ENCODE measurements at places on chromosomes 6 and 20.

DNA sequence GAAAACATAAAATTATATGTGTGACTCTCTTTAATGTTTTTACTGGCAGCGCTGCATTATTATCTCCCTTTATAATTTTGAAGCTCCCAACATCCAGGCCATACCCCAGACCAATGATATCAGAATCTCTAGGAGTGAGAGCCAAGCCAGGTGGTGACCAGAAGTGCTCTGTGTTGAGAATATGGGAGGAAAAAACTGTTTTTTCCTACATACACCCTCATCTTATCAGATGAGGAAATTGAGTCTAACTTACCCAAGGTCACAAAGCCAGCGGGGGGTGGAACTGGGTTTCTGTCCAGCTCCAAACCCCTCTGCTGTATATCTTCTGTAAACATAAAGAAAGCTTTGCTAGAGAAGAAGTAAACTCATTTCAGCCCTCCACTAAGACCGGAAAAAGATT, 42.5 kb downstream of the LY86 start:
- DNase-seq, result no peak

DNA sequence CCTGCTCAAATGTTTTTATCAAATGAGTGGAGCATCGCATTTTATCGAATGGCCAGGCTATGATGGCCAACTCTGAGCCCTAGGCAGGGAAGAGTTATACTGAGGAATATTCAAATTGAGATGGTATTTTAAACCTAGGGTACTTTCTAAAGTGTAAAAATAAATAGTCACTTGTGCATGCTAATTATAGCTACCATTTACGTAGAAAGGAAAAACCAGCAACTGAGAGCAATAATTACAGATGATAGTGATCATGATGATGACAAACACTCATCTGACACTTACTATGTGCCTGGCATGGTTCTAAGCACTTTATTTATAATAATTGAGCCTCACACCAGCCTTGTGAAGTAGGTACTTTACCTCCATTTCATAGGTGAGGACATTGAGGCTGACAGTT, 455.7 kb downstream of the CD83 start:
- no peak for DNase-seq

DNA sequence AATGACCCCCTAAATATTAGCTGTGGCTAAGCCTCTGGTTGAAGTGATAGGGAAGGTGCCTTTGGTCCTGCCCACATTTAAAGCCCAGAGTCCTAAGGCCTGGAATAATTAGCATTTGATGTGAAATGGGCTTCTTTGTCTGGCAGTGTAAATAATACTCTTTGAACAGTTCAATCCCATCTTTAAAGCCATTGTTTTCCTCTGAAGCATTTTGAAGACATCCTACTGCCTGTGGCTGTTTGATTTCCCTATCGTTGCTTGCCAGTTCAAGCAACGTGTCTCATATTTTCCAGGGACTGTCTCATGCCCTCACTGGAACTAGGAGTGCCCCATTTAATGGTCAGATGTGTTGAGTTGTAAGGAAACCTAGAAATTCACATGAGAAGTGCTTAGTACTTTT, 89.3 kb upstream of the BTN3A2 start:
- no peak for DNase-seq

DNA sequence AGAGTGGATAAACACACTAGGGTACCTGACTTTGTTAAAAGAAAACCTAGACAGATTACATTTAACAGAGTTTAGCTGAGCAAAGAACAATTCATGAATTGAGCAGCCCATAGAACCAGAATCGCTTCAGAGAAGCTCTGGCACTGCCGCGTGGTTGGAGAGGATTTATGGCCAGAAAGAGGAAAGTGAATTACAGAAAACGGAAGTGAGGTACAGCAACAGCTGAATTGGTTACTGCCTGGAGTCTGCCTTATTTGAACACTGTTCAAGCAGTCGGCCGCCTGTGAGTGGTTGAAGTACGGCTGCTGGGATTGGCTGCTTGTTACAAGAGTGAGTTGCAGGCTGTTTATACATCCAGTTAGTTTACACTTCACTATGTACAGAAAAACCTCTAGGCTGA, 253.8 kb upstream of the CDYL start:
- no peak for DNase-seq

DNA sequence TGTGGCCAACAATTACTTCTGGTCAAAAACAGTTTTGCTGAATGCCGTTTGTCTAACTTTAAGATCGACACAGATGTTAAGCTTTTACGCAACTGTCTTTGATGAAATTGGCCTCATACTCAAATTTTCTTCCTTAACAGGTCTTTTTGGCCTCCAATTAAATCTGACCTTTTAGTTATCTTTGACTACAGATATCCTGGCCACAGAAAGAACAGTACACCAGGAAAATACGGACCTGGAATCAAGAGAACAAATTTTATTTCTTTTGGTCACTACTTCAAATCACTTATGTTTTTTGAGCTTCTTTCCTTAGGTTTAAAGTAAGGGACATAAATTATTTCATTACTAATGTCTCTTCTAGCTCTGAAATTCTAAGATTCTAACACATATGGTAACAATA, 49.8 kb downstream of the IBTK start:
- DNase-seq, result no peak

DNA sequence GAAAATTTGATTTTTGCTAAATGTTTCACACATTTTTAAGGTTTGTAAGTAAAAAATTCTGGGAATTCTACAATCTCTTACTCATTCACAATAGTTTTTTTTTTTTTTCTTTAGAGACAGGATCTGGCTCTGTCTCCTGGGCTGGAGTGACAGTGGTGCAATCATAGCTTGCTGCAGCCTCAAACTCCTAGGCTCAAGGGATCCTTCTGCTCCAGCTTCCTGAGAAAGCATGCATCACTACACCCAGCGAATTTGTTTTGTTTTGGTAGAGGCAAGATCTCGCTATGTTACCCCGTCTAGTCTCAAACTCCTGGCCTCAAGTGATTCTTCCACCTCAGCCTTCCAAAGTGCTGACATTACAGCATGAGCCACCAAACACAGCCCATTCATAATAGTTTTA, 232.8 kb downstream of the GJA1 start:
- no peak for DNase-seq

- DNase-seq, result no peak
Measured at GRCh38 chr6:20092071-20092566, 120.2 kb downstream of the MBOAT1 start.

GRCh38 chr20:37490663-37491350, 30.2 kb upstream of the NNAT start:
- DNase-seq, result no peak

DNA sequence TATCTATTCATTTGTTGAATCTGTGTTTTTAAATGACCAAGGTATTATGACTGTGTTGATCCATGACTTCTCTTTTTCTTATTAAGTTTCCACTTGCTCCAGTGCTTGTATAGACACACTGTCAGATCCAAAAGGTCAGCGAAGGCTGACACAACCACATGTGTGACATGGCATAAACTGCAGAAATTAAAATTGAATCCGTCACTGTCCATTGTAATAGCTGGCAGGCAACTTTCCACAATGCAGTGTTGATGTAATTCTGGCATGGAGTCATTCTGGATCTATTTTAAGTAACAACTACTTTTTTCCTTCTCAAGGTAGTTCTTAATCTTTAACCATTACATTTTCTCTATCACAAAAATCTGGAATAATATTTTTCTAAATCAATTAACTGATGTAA, 145.3 kb downstream of the AIG1 start:
- no peak for DNase-seq

GRCh38 chr20:62156592-62157386, 13.2 kb downstream of the SS18L1 start:
- DNase-seq, result peak; percentile 52

GRCh38 chr6:135289816-135290215, 108.7 kb downstream of the MYB start:
- no peak for DNase-seq

DNA sequence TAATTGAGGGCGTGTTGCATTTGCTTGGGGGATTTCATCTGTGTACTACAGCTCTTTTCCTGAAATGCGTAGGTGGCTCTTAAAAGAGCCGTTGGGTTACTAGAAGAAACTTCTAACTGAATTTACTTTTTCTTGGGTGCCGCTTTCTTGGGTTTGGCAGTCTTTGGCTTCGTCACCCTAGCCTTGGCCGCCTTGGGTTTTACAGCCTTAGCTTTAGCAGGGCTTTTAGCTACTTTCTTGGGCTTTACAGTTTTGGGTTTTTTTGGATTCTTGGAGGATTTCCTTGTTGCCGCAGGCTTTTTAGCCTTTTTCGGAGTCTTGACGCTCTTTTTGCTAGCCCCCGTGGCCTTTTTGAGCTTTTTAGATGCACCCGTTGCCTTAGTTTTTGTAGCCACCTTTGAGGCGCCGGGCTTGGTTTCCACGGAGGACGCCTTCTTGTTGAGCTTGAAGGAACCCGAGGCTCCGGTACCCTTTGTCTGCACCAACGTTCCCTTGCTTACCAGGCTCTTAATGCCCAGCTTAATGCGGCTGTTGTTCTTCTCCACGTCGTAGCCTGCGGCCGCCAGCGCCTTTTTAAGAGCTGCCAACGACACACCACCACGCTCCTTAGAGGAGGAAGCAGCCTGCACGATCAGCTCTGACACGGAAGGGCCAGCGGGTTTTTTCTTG, 54.5 kb downstream of the TRIM38 start:
- no peak for DNase-seq

DNA sequence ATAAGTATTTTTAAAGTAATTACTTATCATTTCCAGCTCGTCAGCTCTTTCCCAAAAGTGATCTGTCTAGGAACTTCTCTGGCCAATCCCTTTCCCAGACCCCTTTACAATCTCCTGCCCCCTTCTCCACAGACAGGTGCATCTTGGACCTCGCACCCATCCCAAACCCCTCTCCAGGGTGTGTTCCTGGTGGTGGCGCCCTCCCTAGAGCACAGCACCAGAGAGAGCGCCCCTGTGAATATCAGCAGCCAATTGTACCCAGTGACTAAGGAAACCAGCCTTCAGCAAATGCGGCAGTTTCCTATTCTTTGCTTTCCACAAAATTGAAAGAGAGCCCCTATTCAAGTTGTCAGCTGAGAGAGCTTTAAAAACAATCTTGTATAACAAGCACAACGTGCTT, 157.7 kb downstream of the RNASET2 start:
- no peak for DNase-seq

GRCh38 chr6:40848038-40848437, 191.0 kb downstream of the UNC5CL start:
- DNase-seq, result no peak

- no peak for DNase-seq
Measured at GRCh38 chr6:13766201-13766634, 48.1 kb downstream of the MCUR1 start.

- no peak for DNase-seq
Measured at GRCh38 chr20:8602389-8603116, 466.3 kb upstream of the PLCB4 start.

Measured in stimulated activated CD8-positive, alpha-beta memory T cell treated with anti-CD3 and anti-CD28 coated beads, Interleukin-4, amount 100 ng/mL, for 1 hour (primary cell).